ENCODE measurements at places on chromosomes 7 and 10.

- DNase-seq: no peak
These were observed 34.6 kb upstream of the HECW1 start for GRCh38 chr7:43077732-43078391.

GRCh38 chr10:89838044-89838615, 136.7 kb downstream of the KIF20B start:
- DNase-seq: no peak

GRCh38 chr10:11414314-11415038, 197.0 kb downstream of the USP6NL start:
- DNase-seq: no peak

GRCh38 chr10:5584895-5585516, 60.2 kb downstream of the CALML3 start:
- no peak for DNase-seq

DNA sequence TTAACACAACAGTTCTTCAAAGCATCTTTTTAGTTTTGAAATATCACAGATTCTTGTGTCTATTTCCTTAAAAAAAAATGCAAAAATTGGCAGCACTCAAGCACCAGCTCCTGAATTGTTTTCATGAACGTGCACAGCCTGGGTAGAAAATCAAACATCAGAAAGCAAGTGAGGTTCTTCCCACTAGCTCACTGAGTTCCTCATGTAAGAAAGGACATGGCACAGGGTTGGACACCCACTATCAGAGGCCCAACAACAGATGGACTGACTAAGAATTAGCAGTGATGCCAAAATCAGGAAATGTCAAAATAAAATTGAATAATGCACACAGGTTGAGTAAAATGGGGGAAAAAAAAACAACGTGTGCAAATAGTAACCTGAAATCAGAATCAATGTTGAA, 146.8 kb downstream of the PCLO start:
- no peak for DNase-seq

DNA sequence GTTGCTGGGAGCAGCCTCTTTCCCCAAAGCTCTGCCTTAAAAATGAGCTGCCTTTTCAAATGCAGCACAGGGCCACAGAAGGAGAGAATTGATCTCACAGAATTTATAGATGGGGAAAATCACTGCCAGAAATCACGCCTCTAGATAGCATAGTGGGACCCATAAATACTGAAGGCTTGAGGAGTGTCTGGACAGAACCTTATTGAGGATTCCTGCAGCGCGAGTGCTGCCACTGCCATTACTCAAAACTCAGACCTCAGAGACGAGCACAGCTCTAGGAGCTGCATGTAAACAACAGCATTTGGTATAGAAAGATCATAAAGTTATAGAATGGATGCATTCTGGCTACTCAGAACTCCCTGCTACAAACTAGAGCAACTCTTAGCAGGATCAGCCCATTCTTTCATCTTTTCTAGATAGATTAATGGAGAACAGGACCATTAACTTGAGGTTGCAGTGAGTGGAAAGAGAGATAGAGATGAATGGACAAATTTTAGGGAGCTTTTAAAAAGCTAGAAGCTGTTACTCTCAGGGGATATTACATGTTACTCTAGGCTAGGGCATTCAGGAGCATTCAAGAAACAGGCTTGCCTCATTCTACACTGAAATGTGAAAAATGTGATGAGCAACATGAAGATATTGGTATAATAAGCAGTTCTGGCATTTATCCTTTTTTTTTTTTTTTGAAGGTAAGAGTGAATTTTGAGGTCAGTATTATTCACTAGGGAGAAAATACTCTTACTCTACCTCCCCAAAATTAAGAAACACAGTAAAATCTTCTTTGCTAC, 267.2 kb upstream of the SLC26A5 start:
- no peak for DNase-seq

DNA sequence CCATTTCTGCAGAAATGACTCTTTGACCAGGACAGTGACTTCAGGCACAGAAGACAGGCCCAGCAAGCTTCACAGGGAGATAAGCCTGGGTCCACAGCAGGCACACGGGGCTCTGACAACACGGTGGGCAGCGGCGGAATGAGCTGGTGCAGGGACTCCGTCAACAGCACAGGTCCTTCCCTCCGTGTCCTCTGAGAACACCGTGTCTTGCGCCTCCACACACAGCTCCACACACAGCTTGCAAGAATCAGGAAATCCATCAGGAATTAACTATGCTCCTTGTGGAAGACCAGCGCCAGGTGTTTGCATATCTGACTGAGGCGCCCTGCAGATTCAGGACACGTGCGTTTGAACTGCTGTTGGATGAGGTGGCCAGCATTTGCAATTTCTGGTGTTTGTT, 39.6 kb downstream of the TCERG1L start:
- no peak for DNase-seq

- no peak for DNase-seq
These were observed 649 bp downstream of the SCD start for GRCh38 chr10:100347568-100348195.

DNA sequence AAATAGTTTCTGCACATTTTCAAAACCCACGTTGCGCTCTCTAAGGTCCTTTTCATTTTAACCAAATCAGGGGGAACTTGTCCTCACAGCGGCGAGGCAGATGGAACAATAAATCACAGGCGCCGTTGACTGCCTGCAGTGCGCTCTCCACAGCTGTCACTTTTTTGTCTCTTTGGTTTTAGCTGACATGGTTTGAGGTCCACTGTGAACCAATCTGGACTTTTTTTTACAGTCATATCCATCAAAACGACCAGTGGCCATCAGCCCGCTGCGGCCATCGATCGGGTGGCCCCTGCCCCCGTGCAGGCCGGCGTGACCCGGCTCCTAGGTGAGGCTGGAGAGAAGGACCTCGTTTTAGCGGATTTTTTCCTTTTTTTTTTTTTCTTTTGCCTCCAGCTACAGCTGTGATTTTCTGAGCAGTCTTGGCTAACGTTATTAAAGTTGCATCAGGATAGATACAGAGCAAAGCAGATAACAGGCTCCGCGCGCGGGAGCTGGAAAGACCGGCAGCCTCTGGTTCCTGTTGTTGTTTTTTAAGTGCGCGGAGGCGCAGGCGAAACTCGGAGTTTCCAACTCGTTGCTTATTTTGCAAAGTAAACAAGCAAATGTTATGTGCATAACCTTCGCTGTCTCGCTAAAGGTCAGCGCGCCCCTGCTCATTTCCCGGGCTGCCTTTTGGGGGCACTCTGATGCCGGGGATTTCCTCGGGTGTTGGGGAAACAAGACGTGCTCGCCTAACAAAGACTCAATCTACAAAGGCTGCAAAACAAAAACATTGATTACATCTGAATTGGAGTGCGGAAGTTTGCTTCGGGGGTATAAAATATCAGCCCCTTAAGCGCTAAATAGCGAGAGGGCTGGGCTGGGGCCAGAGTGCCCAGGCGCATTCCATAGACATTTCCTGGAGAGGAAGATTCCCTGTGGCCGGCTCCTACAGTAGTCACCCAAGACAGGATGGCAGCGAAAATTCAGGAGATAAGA, 414.8 kb upstream of the MKI67 start:
- DNase-seq: no peak

GRCh38 chr10:21501731-21502347, 23.6 kb downstream of the SKIDA1 start:
- no peak for DNase-seq

DNA sequence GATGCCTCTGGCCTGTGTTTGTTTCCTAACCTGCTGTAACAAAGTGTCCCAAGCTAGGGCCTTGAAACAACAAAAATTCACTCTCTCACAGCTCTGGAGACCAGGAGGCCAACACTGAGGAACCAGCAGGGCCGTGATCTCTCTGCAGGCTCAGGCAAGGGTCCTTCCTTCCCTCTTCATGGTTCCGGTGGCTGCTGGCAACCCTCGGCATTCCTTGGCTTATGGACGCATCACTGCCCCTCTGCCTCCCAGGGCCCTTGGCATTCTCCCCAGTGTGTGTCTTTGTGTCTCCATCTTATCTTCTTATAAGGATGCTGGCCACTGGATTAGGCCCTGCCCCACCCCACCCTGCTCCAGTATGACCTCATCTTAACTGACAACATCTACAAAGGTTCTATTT, 17.0 kb downstream of the CNPY1 start:
- DNase-seq: no peak

- DNase-seq: no peak
These were observed 106.8 kb upstream of the PDCD4 start for GRCh38 chr10:110764793-110765512.

GRCh38 chr7:129122751-129123509, 21.6 kb upstream of the TSPAN33 start:
- no peak for DNase-seq

GRCh38 chr10:70051848-70052247, 798 bp upstream of the MACROH2A2 start:
- DNase-seq: no peak

DNA sequence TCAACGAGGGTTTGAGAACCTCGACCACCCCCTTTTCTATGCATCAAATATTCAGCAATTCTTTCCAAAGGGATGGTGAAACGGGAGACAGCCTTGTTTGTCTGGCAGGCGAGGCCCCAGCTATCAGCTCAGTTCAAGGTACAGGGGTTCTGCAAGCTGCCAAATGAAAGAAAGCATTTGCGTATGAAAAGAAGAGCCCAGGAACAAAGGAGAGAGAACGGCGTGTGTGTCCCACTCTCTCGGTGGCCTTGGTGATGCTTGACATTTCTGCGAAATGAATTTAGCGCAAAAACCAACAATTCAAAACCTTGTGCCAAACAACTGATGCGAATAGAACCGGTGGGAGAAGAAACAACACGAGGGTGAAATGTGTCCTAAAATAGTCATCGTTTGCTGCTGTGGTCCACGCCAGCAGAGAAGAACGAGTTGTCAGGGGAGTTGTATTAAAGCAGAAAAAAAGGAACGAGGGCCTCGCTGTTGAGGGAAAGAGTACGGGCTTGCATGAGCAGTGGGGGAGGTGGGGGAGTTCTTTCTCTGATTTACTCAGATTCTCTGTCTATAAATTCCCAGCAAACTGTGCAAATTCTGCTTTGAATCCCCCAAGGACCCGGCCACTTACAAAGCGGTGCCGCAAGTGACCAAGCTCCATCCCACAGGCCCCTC, 97.7 kb downstream of the TMEM130 start:
- no peak for DNase-seq

DNA sequence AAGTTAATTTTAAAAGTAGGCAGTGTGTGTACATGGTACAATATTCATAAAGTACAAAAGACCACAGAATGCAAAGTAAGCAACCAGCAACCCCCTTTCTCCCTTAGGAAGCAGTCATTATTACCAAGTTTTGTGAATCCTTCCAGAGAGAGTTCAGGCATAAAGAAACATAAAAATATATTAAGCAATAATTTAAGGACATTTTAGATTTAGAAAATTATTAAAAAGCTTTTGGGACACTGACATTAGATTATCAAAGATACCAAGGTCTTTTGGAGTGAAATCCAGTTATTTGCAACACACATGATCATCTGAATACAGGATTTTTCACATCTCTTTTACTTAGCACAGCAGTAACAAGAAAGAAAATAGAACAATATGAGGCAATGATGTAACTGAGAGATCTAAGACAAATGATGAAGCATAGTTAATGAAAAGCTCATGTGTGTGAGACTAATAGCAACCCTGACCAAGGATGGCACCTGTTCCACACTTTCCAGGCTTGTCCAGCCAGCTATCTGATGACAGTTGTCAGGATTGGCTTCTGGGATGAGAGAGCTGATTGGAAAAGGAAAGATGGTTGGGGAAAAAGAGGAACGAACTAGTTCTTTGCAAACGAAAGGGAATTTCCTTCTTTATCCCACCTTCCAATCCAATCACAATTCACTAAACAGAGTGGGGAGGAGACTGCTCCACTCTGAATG, 115.5 kb upstream of the LAMB4 start:
- DNase-seq: no peak

DNA sequence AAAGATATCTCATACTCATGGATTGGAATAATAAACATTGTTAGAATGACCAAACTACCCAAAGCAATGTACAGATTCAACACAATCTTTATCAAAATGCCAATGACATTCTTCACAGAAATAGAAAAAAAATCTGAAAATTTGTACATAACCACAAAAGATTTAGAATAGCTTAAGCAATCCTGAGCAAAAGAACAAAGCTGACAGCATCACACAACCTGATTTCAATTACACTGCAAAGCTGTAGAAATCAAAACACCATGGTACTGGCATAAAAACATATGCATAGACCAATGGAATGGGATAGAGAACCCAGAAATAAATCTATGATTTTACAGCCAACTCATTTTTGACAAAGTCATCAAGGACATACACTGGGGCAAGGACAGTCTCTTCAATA, 130.0 kb upstream of the TMEM72 start:
- no peak for DNase-seq

DNA sequence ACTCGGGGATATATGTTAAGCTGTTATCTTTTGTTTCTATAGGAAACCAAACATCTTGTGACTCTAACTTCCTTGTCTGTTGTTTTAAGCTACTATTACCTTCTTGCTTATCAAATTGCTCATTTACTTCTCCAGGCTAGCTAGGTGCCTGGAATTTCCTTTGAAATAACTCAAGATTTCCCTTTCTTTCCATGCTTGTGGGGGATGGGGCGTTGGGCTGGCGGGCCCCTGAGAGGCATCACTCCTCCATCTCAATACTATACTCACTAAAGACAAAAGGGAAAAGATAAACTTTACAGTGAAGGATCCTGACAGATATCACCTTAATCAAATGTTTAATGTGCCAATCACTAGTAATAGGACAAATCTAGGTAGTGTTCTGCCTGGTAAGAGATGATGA, 34.7 kb upstream of the MYO3A start:
- no peak for DNase-seq

GRCh38 chr10:66353422-66353821, 572.4 kb upstream of the LRRTM3 start:
- DNase-seq: no peak

- no peak for DNase-seq
These were observed 20.7 kb downstream of the WAPL start for GRCh38 chr10:86500846-86501245.

DNA sequence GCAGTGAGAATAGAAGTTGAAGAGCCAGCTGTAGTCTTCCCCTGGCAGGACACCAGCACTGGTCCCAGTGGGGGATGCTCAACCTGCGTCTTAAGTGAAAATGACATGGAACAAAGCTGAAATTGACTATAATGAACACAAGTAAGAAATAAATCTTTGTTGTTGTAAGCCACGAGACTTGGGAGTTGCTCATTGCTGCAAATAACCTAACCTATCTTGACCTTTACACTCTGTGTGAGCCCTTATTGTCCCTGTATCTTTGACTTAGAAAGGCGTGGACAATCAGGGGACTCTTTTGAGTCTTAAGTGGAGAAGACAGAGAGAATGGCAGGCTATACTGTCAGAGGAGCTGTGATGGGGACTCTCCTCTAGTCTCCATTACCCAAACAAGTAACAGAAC, 16.9 kb downstream of the ZC3HAV1L start:
- DNase-seq: no peak

DNA sequence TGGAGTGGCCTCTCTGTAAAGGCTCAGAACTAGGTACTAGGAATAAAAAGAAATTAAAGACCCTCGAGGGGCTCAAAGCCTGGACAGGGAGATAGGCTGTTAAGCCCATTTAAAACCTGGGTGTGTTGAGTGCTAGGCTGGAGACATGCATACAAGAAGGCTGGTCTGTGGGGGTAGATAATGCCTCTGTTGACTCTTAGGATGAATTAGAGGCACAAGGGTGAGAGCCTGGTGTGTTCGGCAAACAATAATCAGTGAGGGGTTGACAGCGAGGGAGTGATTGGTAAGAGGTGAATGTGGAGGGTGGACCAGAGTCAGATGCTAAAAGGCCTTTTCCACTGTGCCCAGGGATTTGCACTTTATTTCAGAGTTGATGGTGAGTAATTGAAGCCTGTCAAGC, 12.7 kb downstream of the GSTO2 start:
- no peak for DNase-seq

GRCh38 chr7:30861612-30862011, 50.0 kb upstream of the AQP1 start:
- DNase-seq: no peak

Data from effector memory CD4-positive, alpha-beta T cell (primary cell).